ENCODE measurements at places on chromosomes 12 and 14.

- DNase-seq, result no peak
Observed at GRCh38 chr14:53147893-53148292, 5.2 kb downstream of the DDHD1 start.

DNA sequence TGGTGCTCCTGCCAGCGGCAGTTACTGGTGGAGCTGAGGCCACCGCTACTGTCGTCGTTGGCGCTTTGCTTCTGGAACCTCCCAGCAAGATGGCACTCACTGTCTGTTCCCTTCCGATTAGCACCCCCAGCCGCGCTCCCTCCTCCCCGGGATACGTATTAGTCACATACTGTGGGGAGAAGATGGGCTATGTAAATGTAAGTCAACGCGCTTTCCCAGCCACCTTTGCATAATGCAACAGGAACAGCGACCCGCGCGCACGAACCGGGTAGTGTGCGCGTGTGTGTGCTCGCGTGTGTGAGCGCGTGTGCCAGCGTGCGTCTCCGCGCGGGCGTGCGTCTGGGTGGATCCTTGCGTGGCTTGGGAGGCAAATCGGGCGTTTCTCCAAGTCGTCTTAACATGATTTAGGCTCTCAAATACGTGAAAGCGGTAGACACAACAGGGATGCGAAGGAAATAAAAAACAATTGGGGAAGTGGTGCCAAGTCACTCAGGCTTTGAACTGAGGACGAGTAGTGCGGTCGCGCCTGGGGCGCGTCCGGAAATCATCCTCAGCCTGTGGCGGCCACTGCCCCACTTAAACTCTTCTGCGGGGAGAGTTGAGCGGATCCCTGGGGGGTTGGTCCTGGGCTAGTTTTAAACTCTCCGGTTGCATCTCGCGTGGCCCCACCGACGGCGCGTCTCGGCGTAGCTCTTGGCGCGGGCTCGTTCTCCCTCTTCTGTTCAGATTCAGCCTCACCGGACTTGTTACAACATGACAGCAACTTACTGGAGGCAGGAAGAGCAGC lies 1.8 kb downstream of the FLRT2 start:
- peak; percentile 41 for DNase-seq

- no peak for DNase-seq
Observed at GRCh38 chr14:102565331-102565887, 27.0 kb upstream of the RCOR1 start.

DNA sequence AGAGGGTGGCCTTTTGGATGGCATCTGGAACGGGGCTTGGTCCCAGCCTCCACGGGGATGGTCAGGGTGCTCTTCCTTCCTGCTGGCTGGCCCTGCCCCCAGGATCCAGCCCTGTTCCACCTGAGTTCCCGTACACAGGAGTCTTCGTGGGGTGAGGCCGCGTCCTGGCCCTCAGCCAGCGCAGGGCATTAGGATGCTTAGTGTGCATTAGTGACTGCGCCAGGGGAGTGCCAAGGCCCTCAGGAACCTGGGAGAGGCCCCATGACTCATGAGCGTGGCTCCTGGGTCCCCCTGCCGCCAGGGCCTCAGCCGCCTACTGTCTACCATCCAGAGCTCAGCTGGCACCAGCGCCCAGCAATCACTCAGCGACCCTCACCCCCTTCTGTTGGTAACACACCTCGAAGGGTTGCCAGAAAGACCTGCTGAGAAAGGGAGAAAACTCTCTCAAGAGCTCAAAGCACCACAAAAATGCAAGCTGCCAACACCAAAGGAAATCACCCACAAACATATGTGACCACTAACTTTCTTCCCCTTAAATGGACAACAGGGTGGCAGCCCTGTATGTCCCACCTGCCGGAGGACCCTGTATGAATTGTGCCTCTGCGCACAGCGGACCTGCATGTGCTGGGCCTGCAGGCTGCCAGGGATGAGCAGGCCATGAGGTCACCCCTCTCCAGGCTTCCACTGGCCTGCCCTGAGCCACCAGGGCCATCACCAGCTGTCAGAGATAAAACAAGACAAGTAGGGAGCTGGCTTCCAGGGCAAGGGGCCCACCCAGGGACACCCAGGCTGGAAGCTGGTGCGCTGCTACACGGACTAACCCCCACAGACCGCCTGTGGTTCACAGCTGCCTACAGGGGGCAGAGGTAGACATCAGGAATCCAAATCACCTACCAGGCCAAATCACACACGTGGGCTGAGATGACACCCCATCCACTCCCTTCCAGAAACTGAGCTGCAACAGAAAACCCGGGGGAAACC lies 28.7 kb downstream of the CCDC85C start:
- DNase-seq, result peak; percentile 83

DNA sequence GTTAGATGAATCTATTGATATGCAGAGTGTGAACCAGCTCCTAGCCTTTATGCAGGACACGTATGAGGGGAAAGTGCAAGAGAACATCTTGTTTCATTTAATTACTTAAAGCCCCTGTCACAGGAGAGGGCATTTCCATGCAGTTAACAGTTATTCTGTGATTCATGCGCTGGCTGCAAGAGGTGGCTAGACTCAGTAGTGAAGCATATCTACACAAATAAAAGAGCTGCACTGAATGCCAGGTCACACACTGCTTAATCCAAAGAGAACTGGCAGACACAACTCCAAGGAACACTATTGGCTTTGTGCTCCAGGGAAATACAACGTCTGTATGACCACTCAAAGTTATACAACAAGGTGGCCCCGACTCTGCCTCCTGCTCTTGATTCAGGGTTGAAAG lies 394.1 kb downstream of the C12orf75 start:
- peak; percentile 1 for DNase-seq

GRCh38 chr14:101591121-101591520 lies 29.8 kb downstream of the DIO3 start:
- DNase-seq, result no peak

GRCh38 chr12:108622421-108622820 lies 11.3 kb downstream of the SELPLG start:
- peak; percentile 50 for DNase-seq

DNA sequence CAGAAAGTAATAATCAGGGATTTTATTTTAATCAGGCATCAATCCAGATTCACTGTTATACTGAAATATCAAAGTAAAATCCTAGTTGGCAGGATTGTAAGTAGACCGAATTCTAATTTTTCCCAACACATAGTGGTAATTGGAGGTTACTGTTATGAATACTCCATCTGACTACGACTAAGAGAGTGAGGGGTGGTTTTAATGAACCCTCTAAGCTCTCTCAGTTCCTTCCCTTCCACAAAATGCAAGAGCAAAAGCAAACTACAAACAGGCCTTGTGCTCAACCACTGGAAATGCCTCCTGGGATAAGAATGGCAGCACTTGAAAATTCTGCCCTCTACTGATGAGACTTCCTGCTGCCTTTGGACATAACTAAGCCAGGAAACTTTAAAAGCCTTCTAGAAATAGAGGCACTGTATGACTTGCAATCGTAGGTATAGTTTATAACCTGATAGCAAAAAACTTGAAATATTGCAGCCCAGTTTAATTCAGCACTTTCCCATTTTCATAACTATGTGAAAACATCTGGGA lies 184.8 kb downstream of the SLC16A7 start:
- DNase-seq, result peak; percentile 12

GRCh38 chr12:124764451-124764850 lies 99.2 kb downstream of the SCARB1 start:
- no peak for DNase-seq

- peak; percentile 64 for DNase-seq
Observed at GRCh38 chr12:14418451-14418890, 53.0 kb downstream of the ATF7IP start.

GRCh38 chr14:52304248-52304904 lies 9.7 kb upstream of the PTGER2 start:
- no peak for DNase-seq

DNA sequence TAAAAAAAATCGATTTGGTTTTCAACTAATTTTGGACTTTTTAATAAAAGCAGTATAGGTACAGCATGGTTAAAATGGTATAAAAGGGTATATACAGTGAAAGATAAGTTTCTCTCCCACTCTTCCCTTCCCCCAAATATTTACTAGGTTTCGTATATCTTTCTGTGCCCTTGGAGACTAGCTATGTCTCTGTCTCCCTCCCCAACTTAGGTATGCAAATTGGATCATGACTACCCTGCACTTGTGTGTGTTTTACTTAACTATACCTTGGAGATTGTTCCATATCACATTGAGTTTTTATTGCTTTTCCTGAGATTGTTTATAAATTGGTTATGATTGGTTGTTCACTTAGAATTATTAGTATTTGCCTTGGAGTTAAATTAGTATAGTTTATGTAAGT lies 19.4 kb downstream of the AEBP2 start:
- no peak for DNase-seq

GRCh38 chr14:60640859-60641741 lies 8.2 kb downstream of the SIX1 start:
- DNase-seq, result no peak

DNA sequence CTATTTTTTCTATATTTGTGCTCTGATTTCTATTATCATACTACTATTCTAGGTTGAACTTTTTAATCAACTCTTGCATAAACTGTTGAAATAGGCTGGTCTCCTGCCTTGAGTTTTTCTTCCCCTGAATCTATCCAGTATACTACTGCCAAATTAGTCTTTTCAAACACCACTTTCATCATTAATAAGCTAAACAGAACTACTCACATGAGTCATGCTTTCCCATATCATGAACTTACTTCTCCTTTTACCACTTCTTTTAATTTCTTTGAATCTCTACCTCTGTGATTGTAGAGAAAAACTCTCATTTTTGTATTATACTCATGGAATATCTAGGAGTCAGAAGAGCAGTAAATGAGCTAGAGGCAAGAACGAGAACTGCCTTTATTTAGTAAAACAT lies 340.3 kb upstream of the PDE3A start:
- no peak for DNase-seq

DNA sequence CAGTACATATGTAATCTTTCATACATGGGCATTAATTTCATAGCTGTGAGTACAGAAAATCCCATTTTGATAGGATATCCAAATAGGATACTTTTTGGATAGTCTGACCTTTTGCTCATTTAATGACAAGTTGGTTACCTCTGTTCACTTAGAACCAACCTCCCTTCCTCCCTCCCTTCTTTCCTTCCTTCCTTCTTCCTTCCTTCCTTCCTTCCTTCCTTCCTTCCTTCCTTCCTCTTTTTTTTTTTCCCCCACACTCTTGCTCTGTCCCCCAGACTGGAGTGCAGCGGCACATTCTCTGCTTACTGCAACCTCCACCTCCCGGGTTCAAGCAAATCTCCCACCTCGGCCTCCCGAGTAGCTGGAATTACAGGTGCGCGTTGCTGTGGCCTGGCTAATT lies 162.9 kb downstream of the FUT8 start:
- no peak for DNase-seq

DNA sequence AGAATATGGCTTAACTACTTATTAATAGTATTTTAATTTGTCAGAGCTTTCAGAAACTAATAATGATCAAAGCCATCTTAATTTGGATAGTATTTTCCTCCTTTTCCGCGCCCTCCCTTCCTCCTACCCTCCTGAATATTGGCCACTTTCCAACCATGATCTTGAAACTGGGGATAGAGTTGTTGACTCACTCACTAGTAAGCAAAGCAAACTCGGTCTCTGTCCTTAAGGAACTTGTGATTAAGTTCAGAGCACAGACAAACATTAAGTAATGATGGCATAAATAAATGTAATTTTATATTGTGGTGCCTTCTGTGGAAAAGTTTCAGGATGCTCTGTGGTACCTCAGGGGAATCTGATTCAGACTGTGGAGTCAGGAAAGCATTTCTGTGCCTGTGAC lies 75.7 kb downstream of the LRRK2 start:
- no peak for DNase-seq

DNA sequence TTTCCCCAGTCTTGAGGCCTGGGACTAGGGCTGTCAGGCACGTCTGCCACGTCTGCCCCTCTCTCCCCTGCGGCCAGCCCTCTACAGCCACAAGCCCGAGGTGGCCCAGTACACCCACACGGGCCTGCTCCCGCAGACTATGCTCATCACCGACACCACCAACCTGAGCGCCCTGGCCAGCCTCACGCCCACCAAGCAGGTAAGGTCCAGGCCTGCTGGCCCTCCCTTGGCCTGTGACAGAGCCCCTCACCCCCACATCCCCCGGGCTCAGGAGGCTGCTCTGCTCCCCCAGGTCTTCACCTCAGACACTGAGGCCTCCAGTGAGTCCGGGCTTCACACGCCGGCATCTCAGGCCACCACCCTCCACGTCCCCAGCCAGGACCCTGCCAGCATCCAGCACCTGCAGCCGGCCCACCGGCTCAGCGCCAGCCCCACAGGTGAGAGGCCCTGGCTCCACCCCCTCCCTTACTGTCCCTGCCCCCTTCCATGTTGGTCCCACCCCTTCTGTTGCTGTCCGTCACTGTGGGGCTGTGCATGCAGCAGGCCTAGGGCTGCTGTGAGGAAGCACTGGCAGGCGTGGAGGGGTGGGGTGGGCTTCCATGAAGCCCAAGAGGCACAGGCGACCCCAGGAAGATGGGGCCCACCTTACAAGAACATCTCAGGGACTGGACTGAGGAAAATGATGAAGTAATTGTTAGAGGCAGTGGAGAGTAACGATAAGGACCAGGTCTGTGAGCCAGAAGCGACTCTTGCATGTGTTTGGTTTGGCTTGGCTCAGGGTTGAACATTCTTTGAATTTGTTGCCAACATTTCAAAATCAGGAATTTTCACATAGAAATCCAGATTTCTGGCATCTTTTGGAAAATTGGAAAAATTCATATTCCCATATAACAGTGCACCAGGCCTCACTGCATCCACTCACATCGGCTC lies 16.8 kb downstream of the C12orf43 start:
- no peak for DNase-seq

DNA sequence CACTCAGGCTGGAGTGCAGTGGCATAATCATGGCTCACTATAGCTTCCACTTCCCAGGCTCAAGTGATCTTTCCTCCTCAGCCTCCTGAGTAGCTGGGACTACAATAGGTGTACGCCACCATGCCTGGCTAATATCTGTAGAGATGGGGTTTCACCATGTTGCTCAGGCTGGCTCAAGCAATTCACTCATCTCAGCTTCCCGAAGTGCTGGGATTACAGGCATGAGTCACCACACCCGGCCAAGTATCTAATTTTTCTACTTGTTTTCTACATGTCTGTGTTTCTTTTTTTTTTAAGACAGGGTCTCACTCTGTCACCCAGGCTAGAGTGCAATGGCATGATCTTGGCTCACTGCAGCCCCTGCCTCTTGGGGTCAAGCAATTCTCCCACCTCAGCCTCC lies 119.7 kb upstream of the MED13L start:
- no peak for DNase-seq

DNA sequence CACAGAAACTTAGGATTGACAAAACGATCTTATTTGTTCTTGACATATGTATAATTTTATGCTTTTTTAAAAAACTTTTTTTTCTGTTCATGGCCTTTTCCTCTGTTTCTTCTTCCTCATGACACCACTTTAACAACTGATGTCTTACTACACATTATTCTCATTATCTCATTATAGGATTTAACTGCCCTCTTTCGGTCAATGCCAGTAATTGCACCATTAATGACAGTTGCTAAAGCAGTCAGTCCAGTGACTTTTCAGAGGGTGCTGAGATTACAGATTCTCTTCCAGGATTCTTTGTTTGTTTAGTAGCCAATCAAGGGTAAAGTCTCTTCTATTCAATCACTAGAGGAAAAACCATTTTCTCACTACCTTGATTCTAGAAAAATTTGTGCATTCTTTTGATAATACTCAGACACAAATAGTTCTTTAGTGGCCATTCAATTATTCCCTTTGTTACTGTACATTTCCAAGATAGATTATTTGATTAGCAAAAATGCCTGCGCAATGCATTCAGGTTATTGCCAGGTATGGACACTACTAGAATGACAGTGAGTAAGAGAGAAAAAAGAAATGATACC lies 50.1 kb downstream of the KLRG1 start:
- peak; percentile 54 for DNase-seq

Data from kidney glomerular epithelial cell (primary cell).